Fibroblast of villous mesenchyme (primary cell): ENCODE measurements at places on chromosomes 5 and 9. TPM values are rescaled to one million over a fixed set of nuclear protein-coding genes. Genes with fewer than 3 reads are reported as not detected.

WDR31 gene
- 0.32 and 0.86 TPM in 2 replicates for total RNA-seq

SH3TC2 gene
- 3.9 and 13.4 TPM in 2 replicates for total RNA-seq

PCDHAC2 gene
- total RNA-seq: under 0.01 TPM in 2 replicates

OBP2B gene
- total RNA-seq: not detected in 2 replicates

NUTM2G gene
- total RNA-seq: not detected in 2 replicates

LRRC19 gene
- total RNA-seq: not detected in 2 replicates

NR2F1-AS1 gene
- total RNA-seq: 27.6 and 30.3 TPM in 2 replicates

FOXD4 gene
- under 0.01 and 0.43 TPM in 2 replicates for total RNA-seq

UGT3A1 gene
- not detected in 2 replicates for total RNA-seq

GRM6 gene
- total RNA-seq: not detected in 2 replicates

TXNDC8 gene
- total RNA-seq: not detected in 2 replicates

KLHL3 gene
- total RNA-seq: 1.9 and 3.0 TPM in 2 replicates

PCDHB3 gene
- 0.32 and 0.43 TPM in 2 replicates for total RNA-seq

NUDCD2 gene
- total RNA-seq: 6.4 and 7.8 TPM in 2 replicates

GLRA1 gene
- total RNA-seq: not detected in 2 replicates

ANKRD18A gene
- total RNA-seq: under 0.01 TPM in 1 of 2 replicates, not detected in the other

NDUFS6 gene
- total RNA-seq: 22.9 and 37.4 TPM in 2 replicates

PDE8B gene
- 0.64 and 6.0 TPM in 2 replicates for total RNA-seq
